ENCODE measurements at places on chromosomes 7 and 10. TPM values are rescaled to one million over a fixed set of nuclear protein-coding genes. Genes with fewer than 3 reads are reported as not detected.

GRCh38 chr7:116953372-116953905, at the start of gene ST7:
ST7 (plus strand) TSS chr7:116953501; CDS start chr7:116953541, 40 bp downstream.
- H3K36me3 ChIP-seq, result no peaks in the 10 kb centered on the region
- H3K4me1 ChIP-seq, result peaks cover 44% of the 10 kb centered on the region
- H3K27me3 ChIP-seq, result no peaks in the 10 kb centered on the region
- DNase-seq, result peak; percentile 50

GRCh38 chr7:101248276-101248675, 3.4 kb upstream of the FIS1 start:
- no peak overlapping the region for H3K4me3 ChIP-seq
- peaks cover 3% of the 10 kb centered on the region for H3K36me3 ChIP-seq
- no peaks in the 10 kb centered on the region for H3K27me3 ChIP-seq
- no peak for DNase-seq
- H3K4me1 ChIP-seq, result peaks cover 35% of the 10 kb centered on the region
- no peak overlapping the region for H3K27ac ChIP-seq

The OR2A1 gene
- not detected for total RNA-seq

DNA sequence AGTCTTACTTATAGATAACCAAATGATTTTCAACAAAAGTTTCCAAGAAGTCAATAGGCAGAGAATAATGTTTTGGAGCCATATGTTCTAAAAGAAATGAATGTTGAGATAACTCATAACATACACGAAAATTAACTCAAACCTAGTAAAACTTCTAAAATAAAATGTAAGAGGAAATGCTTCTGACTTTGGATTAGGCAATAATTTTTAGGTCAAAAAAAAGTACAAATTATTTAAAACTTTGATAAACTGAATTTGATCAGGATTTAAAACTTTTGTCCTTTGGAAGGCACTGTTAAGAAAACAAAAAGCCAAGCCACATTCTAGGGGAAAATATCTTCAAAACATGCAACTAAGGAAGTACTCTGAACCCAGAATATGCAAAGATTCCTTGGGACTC, 148.2 kb upstream of the GPR22 start:
- DNase-seq, result no peak
- no peaks in the 10 kb centered on the region for H3K27me3 ChIP-seq
- 0 out of 3 replicates have a peak, but pooled peaks cover 4% of the 10 kb centered on the region for H3K36me3 ChIP-seq
- no peak overlapping the region for H3K4me3 ChIP-seq
- no peak overlapping the region for H3K27ac ChIP-seq

DNA sequence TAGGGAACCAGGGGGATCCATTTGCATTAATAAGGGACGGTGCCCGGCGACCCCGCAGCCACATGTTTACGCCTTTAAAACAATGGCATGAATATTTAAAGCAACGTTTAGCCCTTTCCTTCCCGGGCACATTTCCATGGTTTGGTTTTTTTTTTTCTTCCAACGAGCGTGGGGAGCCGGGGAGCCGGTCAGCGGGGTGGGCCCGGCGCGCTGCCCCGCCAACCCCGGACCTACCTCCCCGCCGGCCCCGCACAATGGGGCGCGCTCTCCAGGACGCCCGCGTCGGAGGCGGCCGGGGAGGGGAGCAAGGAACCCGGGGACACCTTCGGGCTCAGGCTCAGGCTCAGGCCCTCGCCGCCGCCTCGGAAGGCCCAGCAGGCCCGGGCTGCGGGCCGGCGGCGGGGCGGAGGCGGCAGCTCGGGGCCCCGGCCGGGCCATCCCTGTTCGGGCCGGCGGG, 1.0 kb downstream of the SEPHS1 start:
- peak overlapping the region; percentile 76 for H3K27ac ChIP-seq
- peaks cover 39% of the 10 kb centered on the region for H3K4me1 ChIP-seq
- peaks cover 12% of the 10 kb centered on the region for H3K36me3 ChIP-seq
- no peaks in the 10 kb centered on the region for H3K27me3 ChIP-seq

- H3K27me3 ChIP-seq, result peaks cover 11% of the 10 kb centered on the region
- DNase-seq, result no peak
- H3K36me3 ChIP-seq, result no peaks in the 10 kb centered on the region
Measured at GRCh38 chr7:127536741-127537140, 48.7 kb downstream of the GCC1 start.

DNA sequence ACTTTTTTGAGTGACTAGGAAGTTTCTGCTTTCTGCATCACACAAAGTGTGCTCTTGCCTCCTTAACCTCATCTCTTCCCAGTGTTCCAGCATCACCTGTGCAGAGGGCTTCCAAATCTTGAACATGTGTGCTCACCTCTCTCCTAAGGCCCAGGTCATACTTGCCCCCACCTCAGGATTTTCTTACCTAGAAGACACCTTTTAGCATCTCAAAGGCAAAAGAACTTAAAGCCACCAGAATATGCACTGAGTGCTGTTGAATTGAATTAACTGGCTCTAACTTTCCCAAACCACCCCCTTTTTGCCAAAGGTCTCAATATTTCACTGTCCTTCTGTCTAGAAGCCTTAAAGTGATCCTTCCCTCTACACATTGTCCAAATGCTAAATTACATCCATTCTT, 66.5 kb downstream of the SRI start:
- H3K27ac ChIP-seq, result no peak overlapping the region
- no peak for DNase-seq
- no peaks in the 10 kb centered on the region for H3K36me3 ChIP-seq
- peaks cover 21% of the 10 kb centered on the region for H3K4me1 ChIP-seq
- no peaks in the 10 kb centered on the region for H3K27me3 ChIP-seq

GRCh38 chr10:29839826-29840515, 205.2 kb upstream of the SVIL start:
- H3K27me3 ChIP-seq, result no peaks in the 10 kb centered on the region
- no peak for DNase-seq
- no peaks in the 10 kb centered on the region for H3K36me3 ChIP-seq
- no peak overlapping the region for H3K4me3 ChIP-seq

The HECW1 gene
- not detected for total RNA-seq

DNA sequence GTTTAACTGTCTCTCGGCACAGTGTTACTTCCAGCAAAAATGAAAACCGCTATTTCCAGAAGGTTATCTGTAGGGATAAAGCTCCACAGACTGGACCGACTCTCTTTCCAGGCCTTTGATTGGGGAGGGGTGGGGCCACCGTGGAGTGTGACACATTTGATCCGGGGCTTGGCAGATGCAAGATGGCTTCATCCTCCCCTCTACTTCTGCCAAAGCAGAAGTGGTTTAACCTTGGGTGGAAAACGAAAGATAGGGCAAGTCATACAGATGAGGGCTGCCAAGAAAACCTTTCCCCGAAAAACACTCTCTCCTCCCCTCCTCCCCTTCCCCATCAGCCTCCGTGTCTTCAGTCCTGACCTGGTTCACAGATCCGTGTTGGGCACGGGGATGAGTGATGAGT, 139.7 kb upstream of the SH2B2 start:
- no peak for DNase-seq
- no peak overlapping the region for H3K27ac ChIP-seq
- peaks cover 11% of the 10 kb centered on the region for H3K4me1 ChIP-seq
- H3K27me3 ChIP-seq, result no peaks in the 10 kb centered on the region
- H3K36me3 ChIP-seq, result peaks cover 1% of the 10 kb centered on the region

DNA sequence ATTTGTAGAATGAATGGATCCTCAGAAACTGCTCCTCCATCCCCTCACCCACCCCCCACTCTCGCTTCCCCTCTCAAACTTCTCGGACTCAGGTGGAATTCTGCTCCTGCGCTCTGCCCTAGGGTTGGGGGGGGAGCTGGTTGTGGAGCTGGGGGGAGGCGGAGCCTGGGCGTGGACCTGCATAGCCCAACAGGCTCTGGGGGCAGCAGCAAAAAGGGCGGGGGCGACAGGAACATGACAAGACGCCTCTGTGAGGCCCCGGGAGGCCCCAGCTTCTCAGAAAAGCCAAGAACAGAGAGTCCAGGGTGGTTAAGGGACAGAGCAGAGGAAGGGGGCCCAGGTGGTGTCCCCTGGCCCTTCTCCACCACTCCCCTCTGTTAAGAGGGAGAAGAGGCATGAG, 3.5 kb downstream of the TSC22D4 start:
- H3K4me1 ChIP-seq, result peaks cover 14% of the 10 kb centered on the region
- no peak overlapping the region for H3K4me3 ChIP-seq
- H3K27me3 ChIP-seq, result no peaks in the 10 kb centered on the region

The CCDC71L gene
- total RNA-seq, result not detected

The CEP55 gene
- 17.1 TPM for total RNA-seq

The OR13A1 gene
- total RNA-seq, result not detected

DNA sequence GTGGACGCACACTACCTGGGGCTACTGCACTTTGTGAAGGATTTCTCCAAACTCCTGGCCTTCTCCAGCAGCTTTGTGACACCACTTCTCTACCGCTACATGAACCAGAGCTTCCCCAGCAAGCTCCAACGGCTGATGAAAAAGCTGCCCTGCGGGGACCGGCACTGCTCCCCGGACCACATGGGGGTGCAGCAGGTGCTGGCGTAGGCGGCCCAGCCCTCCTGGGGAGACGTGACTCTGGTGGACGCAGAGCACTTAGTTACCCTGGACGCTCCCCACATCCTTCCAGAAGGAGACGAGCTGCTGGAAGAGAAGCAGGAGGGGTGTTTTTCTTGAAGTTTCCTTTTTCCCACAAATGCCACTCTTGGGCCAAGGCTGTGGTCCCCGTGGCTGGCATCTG, 14.0 kb downstream of the GPR146 start:
- H3K4me3 ChIP-seq, result no peak overlapping the region

DNA sequence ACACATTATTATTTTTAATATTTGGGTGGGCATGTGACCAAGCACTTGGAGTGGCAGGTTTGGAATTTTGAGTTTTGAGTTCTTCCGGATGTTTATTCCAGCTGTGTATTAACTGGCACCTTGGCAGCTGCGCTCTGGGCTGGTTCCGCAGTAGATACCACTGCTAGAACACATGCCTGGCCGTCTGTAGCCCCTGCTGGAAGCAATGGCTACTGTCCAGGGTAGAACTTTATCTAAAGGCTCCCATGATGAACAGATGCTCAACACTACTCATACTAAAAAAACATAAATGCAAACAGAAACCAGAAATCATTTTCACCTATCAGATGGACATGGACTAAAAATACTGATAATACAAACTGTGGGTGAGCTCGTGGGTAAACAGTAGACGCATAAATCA, 19.4 kb upstream of the SH3PXD2A start:
- no peak overlapping the region for H3K27ac ChIP-seq
- H3K4me3 ChIP-seq, result no peak overlapping the region
- H3K27me3 ChIP-seq, result no peaks in the 10 kb centered on the region
- H3K4me1 ChIP-seq, result no peaks in the 10 kb centered on the region

DNA sequence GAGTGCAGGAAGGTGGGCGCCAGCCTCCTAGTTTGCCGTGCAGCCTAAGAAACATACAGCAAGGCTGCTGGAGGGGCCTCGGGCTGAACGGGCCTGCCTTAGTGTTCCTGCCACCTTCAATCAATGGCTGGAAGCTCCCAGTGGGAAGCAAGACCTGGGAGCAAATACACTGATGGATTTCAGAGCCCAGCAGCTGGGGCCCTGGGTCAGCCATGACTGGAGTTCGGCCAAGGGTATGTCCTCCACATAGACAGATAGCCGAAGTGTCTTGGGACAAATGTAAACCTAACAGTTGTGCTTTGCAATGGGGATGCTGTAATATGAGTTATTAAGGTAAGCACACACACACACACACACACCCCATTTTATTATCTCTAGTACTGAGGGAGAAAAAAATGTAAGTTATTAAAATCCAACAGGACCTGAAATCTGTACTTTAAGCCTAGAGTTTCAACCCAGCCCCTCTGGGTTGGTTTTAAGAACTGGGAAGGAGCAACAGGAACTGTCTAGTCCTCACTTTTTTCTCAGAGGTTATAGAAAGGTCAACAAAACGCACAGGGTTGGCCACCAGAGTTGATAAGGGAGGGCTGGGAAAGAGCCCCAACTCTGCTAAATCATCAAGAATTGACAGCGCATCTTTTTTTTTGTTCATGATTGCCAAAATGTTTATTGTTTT, 50.0 kb upstream of the CELF2 start:
- H3K4me3 ChIP-seq, result no peak overlapping the region
- H3K36me3 ChIP-seq, result no peaks in the 10 kb centered on the region
- no peaks in the 10 kb centered on the region for H3K27me3 ChIP-seq
- H3K4me1 ChIP-seq, result no peaks in the 10 kb centered on the region
- no peak for DNase-seq
- no peak overlapping the region for H3K27ac ChIP-seq

DNA sequence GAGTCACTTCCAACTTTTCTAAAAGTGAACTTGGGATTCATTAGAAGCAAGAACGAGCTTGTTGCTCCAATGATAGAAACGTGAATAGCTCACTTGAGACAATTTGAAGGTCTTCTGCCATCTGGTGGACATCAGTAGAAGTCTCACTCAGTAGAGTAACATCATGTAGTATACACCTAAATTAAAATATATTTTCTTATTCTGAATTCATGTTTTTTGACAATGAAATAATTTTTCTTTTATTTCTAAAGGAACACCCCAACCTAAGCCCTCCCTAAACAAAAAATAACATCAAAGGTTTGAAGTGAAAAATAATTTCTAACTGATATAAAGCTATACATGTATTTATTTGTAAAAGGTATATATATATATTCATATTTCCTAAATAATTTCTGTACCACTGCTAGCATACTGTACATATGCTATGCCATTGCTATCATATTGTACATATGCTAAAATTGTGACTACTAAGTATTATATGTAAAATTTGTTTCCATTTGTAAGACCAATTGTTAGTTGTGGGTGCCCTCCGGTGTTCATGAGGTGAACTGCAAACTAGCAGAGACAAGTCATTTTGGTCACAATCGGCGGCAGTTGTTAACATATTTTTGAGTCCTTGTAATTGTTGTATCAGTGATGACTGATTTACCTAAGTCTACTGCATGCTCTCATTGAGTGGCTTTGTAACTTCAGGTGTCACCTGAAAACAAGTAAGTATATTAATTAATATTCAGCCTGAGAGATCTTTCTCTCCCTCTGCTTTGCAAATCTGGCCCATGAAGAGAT, 121.9 kb downstream of the PTPRZ1 start:
- peak; percentile 70 for DNase-seq
- no peaks in the 10 kb centered on the region for H3K4me1 ChIP-seq
- H3K4me3 ChIP-seq, result no peak overlapping the region
- H3K27me3 ChIP-seq, result no peaks in the 10 kb centered on the region
- H3K36me3 ChIP-seq, result no peaks in the 10 kb centered on the region
- H3K27ac ChIP-seq, result no peak overlapping the region

The PTEN gene
- 53.4 TPM for total RNA-seq

DNA sequence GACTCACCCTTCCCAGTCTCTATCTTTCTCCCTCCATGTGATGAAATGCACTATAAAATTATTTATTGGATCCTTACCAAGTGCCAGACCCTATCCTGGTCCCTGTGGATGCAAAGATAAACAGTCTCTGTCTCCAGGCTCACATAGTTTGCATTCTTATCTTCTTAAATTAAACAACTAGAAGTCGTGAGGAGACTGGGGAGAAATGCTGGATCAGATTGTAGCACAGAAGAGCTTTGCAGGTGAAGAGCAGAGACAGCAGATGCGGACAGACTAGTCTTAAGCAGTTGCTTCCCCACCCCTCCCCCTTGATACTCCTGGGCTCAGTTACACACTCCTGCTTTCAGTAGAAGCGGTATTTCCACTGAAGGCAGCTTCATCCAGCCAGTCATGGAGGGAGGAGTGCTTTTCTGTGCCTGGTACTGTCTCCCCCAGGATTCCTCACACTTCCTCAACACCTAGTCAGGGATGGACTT, 20.8 kb upstream of the CDK1 start:
- H3K27ac ChIP-seq, result no peak overlapping the region
- H3K36me3 ChIP-seq, result no peaks in the 10 kb centered on the region
- no peak for DNase-seq

- H3K4me3 ChIP-seq, result no peak overlapping the region
- no peak overlapping the region for H3K27ac ChIP-seq
- peaks cover 49% of the 10 kb centered on the region for H3K27me3 ChIP-seq
- DNase-seq, result no peak
Measured at GRCh38 chr10:129921801-129922597, 42.1 kb downstream of the EBF3 start.
